ENCODE measurements at places on chromosomes 2 and 18.

DNA sequence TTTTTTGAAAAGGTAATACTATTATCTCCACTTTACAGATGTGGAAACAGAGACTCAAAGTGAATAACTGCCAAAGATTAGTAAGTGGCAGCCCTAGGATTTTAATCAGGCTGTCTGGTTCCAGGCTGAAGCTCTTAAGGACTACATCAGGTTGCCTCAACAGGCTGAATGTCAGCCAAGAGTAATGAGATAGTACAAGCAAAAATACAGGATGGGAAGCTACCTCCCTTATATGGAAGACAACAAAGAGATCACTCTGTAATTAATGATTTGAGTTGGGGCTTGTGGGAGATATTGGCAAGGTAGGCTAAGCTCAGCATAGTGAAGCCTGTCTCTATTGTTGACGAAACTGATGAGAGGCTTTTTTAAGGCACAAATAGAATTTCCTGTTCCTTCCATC, 323.1 kb downstream of the KCNJ3 start:
- DNase-seq, result no peak

- DNase-seq, result no peak
These were observed 66.1 kb downstream of the MARCO start for GRCh38 chr2:119008108-119008507.

DNA sequence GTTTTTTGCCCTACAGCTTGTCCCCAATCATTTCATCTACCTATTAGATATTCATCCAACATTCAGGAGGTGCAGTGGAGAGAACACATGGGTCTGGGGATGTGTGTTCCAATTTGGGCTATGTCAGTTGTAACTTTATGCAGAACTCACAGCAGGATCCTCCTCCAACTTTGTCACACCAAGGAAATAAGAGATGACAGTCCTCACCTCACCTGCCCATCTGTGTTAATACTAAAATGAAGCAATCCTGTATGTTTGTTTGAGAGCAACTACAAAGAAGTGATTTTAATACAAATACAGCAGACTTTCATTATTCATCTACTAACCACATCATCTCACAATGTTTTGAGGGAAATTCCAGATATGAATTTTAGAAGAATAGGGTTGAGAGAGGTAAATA, 126.7 kb downstream of the ARHGAP15 start:
- no peak for DNase-seq

GRCh38 chr2:19312949-19313348, 45.5 kb downstream of the OSR1 start:
- no peak for DNase-seq

- DNase-seq, result no peak
These were observed 151.5 kb downstream of the SLC8A1 start for GRCh38 chr2:40300391-40300790.
